G401 (cell line): ENCODE measurements at places on chromosomes 2 and 18.

GRCh38 chr2:65071499-65072180, 15.4 kb downstream of the CEP68 start:
- DNase-seq, result peak; percentile 32

GRCh38 chr2:232439758-232440135, 16.2 kb upstream of the ALPI start:
- DNase-seq, result no peak

DNA sequence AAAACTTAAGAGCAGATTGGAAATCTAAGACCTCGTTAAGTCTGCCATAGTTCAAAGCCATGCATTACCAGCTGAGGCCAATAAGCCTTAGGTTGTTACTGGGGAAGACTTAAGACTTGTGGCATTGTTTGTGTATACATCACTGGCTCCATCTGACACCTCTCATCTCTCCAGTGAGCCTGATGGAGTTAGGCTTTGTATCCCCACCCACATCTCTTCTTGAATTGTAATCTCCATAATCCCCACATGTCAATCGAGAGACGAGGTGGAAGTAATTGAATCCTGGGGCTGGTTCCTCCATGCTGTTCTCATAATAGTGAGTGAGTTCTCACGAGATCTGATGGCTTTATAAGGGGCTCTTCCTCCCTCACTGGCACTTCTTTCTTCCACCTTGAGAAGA, 404.6 kb downstream of the ARHGAP15 start:
- DNase-seq, result no peak

DNA sequence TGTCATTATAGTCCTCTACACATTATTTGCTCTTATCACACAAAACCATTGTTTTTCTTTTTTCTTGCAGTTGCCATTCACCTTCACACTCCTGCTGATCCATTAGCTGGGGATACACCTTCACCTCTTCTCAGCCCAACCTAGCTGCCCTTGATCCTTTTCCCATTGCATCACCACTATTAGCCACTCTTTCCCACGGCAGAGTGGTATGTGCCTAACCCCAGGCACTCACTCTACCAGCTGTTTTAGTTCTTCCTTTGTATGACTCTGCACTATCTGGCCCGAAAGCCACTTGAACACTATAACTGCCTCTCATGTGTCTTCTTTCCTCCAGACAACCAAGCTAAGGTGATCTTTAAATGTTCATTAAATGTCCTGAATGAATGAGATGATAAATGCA, 145.4 kb upstream of the PIK3C3 start:
- DNase-seq, result no peak

DNA sequence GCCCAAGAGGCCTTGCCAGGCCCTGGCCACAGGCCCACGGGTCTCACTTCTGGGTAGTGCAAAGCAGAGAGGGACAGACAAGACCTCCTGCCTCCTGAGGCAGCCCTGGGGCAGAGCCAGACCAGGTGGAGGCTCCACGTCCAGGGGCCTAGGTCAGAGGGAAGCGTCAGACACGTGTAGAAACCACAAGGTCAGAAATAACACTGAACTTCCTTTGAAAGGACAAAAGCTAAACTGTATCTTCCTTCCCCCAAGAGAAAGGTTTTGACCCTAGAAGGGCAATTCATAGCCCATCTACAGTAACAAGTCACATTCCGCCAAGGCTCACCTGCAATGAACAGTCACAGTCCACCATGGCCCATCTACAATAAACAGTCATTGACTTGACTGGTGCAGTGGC, 17.9 kb downstream of the SDC1 start:
- DNase-seq, result no peak

GRCh38 chr18:33440060-33441043, at the start of gene CCDC178:
CCDC178 (minus strand) TSS chr18:33440721; CDS start chr18:33412088, 28,633 bp downstream.
- DNase-seq, result peak; percentile 11

DNA sequence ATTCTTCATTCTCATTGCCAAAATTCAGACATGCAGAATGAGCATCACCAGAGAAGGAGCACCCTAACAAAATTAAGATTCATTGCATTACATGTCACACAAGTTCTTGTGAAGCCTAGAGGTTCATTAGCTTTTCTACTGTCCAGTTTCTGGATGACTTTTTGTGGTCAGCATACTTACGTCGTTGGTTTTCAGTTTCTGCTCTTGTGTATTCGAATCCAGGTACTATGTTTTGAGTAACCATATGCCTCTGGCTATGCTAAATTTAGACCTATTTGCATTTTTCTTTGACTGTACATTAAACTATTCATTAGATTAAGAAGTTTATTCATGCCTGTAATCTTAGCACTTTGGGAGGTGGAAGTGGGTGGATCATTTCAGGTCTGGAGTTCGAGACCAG, 251.3 kb downstream of the PARD3B start:
- DNase-seq, result no peak

DNA sequence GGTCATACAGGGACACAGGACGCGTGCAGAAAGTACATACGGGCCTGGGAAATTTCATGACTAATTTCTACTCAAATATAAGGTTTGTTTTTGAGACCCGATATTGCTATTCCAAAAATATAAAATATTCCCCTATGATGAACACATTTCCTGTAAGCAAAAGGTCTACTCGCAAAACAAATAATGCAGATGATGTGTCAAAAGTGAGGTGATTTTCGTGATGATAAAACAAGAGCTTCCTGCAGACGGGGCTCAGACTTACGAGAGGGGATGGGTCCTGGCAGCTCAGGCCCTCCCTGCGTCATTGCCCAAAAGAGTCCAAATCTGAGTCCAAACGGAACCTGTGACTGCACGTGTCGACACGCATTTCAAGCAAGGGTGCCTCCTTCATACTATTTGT, 62.7 kb downstream of the MBP start:
- DNase-seq, result no peak

DNA sequence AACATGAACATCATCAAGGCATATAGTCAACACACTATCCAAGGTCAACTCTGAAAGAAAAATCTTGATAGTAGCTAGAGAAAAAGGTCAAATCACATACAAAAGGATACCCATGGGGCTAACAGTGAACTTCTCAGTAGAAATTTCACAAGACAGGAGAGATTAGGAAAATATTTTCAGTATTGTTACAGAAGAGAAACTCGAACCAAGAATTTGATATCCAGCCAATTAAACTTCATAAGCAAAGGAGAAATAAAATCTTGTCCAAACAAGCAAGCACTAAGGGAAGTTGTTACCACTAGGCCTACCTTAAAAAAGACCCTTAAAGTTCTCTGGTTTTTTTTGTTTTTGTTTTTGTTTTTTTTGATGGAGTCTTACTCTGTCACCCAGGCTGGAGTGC, 242.5 kb downstream of the EXOC6B start:
- no peak for DNase-seq
